ENCODE measurements at places on chromosomes 5 and 9.
A peak's percentile ranks its signal among the peaks of the same experiment; 100 is the strongest.

GRCh38 chr9:134699343-134699740 is 57.7 kb downstream of the COL5A1 start:
- no peak for DNase-seq

DNA sequence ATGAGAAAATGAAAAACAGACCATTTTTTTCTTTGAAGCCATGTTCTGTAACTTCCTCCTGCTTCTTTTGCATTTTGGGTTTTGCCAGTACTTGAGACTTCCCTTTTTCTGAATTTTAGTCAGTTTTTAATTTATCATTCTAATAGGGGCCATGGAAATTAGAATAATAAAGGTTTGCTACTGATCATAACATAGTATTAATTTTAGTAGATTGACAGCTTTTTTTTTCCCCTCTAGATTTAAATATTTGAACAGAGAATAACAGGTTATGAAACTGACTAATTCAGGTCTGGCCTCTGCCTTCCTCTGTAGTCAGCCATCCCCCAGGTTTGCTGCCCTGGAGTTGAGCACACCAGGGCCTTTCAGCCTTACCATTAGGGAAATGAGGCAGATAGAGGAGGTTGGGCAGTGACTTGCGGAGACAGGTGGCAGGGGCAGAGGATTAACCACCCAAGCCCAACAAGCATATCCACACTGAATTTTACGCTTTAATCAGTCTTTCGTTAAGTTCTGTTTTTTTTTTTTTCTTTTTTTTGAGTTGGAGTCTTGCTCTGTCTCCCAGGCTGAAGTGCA is 80.1 kb upstream of the TNFAIP8 start:
- DNase-seq: no peak

- no peak for DNase-seq
These were observed 169.4 kb upstream of the ZNF462 start for GRCh38 chr9:106693558-106693957.

GRCh38 chr5:114391321-114391720 is 29.5 kb downstream of the KCNN2 start:
- no peak for DNase-seq

DNA sequence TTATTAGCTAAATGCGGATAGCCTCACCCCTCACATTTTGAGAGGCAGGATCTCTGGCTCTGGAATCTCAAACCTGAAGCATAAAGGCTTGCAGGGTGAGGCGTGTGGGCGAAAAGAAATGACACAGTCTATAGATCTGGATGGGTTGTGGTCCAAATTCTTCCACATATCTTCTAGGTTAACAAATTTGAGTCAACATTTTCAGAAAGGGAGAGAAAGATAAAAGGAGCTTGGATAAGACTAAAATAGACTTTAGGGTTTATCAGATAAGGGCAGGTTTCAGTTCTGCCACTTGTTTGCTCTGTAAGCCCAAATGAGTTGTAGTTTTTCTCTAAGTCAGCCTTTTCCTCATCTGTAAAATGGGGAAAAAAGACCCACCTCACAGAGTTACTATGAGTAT is 220.9 kb downstream of the TRIM32 start:
- DNase-seq: no peak

DNA sequence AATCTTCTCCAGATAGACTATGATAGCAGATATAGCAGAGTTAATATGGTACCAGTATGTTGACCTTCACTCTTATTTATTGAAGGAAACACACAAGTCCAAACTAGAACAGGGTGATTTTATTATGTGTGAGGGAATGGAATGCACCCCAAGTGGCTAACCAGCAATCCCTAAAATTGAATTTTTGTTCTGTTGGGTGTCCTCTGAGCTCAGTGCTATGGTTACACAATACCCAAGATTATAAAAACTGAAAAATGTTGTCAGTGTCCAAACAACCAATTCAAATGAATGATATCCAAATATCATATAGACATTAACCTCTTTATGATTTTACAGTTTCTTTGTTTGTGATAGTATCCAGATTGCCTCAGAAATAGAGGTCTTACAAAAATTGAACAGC is 60.9 kb downstream of the NNT start:
- no peak for DNase-seq

DNA sequence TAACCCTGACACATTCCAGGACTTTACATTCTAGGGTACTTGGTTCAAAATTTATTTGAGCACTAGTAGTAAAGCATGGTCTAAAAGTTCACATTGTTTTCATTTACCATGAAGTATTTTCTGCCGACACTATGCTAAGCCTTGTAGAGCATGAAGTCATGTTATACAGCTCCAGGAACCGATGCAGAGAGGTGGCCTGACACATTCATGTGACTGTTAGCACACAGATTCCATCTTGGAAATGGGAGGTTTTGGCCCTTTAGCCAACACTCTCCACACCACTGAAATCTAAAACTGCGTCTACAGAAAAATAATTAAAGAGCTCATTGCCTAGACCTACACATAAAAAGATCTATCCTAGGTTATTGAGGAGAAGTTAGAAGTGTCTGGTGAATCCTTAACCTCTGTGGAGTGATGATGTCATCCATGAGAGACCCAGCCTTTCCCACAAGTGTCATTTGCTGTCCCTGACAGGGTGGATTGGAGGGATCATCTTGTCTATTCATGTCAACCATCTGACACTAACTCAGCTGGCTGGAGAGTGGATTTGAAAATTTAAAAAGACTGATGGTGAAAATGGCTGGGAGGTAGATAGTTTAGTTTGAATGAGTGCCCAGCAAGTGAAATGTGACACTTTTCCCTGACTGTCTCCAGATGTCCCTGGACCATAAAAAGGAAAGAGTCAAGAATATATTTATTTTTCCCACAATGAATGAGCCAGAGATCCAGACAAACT is 1.3 kb downstream of the RANBP3L start:
- DNase-seq: no peak

GRCh38 chr9:112224401-112225289 is 49.5 kb upstream of the SUSD1 start:
- DNase-seq: no peak

- DNase-seq: no peak
These were observed 101.1 kb downstream of the NFIB start for GRCh38 chr9:14212697-14213420.

DNA sequence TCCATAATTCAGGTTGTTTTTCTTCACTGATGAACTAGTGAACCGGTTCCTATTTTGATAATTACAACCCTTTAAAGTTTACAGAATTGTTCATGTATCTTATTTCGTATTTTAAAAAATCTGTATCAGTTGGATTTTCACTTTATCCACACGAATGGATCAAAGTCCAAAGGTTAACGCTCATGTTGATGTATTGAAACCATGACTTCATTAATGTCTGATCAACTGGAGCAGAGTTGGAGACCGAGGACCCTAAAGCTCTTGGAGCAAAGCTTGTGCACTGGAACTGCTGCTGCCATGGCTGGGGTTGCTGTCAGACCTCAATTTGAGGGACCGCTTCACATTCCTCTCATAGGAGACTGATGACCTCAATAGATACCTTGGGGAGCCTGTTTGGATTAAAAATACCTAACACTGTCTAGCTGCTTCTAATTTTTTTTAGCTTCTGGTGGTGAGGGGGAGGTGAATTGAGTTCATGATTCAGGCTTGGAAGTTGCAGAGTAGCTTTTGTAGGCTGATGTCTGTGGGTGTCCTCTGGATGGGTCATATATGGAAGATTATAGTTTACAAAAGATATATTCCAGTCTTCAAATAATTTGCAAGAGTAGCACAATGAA is 45.1 kb downstream of the KIAA1958 start:
- DNase-seq: no peak

- no peak for DNase-seq
These were observed 353.1 kb downstream of the PTPRD start for GRCh38 chr9:10259668-10260067.

DNA sequence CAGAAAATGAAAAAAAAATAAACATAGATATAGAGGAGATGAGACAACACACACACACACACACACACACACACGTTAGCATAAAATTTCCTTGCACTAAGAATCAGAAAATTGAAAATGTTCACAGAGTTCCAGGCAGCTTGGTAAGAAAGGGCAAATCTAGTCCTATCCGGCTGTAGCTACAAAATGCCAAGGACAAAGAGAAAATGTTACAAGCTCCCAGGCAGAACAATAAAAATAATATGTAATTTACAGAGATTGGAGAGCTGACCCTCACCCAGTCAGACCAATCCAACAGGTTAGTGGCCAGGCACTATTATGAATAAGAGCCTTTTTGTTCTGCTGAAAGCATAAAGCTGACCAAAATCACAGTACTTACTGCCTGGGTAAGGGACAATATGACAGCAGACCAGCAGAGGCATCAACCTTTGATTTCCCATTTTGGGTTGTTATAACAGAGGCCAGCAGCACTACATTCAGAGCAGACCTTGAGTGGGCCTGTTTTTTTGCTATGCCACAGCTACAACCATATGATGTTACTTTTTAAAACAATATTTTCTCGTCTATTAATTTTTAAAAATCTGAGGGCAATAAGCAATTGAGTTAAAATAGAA is 892.6 kb downstream of the TAF11L14 start:
- DNase-seq: no peak

GRCh38 chr9:117737721-117738226 is 33.6 kb downstream of the TLR4 start:
- DNase-seq: no peak

- DNase-seq: no peak
These were observed 196 bp upstream of the GRM6 start for GRCh38 chr5:178995341-178995690.

- DNase-seq: no peak
These were observed at the start of gene CCNI2 for GRCh38 chr5:132746954-132747615. Gene CCNI2, plus strand, starts transcription at chr5:132747426. Its CDS starts 70 bp downstream, at chr5:132747496.

- DNase-seq: no peak
These were observed 132.5 kb downstream of the MVB12B start for GRCh38 chr9:126459126-126459525.

DNA sequence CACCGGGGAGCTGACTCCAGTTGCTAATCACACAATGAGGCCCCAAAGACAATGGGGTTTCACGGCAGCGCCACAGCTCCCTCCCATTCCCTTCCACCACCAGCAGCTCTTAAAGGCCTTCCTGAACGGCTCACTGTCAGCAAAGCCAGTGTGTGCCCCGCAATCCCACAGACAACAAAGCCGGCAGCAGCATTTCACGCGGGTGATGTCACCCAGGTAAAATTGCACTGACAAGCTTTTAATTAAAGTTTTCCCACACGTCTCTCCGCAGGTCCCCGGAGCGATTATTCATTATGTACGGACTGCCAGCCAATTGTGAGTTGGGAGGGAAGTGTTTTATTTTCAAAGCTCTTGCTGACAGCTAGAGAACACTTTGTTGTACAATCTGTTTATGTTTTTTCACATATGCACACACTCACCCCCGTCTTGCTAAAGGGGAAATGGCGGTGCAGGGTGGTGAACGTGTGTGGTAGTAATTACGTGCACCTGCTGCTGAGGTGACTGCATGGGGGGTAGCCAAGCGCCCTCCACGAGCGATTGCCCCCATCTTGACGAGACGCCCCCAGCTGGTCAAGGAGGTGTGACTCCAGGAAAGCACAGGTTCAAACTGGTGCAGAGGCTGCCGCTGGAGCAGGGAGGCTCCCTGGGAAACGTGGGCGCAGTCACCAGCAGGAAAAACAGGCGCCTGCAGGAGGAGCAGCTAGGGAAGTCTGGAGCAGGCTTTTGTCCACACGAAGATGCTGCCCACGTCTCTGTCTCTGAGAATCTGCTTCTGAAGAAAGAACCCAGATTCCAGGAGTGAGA is 65.0 kb downstream of the IRX2 start:
- no peak for DNase-seq

GRCh38 chr5:65483546-65484346 is 2.0 kb upstream of the ADAMTS6 start:
- peak; percentile 67 for DNase-seq

Data from SHP77 (cell line).